ENCODE measurements at places on chromosomes 7 and 10.

GRCh38 chr7:37336259-37336658 is 112.4 kb downstream of the ELMO1 start:
- DNase-seq: no peak

- no peak for DNase-seq
Observed at GRCh38 chr10:79270466-79271246, 76.6 kb upstream of the PPIF start.

- no peak for DNase-seq
Observed at GRCh38 chr7:80977751-80978150, 58.9 kb upstream of the SEMA3C start.

DNA sequence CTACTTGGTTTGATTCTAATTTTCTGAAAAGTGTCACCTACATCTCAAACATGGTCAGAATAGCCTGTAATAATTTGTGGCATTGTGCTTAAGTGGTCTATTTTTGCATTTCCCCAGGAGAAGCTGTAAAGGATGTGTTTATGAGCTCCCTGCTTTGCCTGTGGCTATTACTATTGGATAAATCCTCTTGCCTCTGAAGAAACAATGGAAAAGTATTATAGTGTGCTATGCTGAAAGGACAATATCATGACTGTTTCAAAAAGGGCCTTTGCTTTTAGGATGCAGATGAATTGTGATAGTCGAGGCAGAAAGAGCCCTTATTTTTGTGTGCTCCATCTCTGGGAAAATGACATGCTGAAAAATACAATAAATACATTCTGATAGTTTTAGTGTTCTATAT is 94.1 kb upstream of the ARMC3 start:
- DNase-seq: no peak

DNA sequence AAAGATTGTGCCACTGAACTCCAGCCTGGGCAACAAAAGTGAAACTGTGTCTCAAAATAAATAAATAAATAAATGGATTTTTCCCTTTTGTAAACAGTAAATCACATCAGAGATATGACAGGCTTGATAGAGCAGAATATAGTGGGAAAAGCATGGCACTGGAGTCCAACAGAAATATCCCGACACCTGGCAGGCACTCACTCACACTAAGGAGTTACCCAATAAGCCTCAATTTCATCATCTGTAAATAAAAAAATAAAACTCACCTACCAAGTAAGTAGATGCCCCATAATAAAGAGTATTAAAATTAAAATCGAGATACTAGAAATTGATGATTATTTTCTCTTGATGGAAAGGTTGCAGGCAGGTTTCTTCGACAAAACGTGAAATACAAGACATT is 1.7 kb downstream of the ATE1 start:
- DNase-seq: no peak

DNA sequence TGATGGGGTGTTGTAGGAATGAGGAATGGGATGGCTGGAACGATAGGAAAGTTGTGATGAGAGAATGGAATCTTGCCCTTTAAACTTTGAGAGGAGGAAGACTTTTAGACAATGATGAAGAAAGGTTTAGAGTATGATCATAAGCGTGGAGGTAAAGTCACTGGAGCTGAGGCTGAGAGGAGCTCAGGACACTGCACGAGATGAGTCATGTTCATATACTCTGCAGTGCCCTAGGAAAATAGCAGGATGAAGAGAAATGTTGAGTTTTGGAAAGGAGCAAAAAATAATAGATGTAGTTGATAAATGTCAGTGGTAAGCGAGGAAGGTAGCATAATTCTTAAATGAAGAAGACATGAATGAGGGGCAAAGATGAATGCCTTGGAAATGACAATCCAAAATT is 28.3 kb upstream of the CUL1 start:
- no peak for DNase-seq

- no peak for DNase-seq
Observed at GRCh38 chr7:151416941-151417315, 7.1 kb upstream of the WDR86 start.

DNA sequence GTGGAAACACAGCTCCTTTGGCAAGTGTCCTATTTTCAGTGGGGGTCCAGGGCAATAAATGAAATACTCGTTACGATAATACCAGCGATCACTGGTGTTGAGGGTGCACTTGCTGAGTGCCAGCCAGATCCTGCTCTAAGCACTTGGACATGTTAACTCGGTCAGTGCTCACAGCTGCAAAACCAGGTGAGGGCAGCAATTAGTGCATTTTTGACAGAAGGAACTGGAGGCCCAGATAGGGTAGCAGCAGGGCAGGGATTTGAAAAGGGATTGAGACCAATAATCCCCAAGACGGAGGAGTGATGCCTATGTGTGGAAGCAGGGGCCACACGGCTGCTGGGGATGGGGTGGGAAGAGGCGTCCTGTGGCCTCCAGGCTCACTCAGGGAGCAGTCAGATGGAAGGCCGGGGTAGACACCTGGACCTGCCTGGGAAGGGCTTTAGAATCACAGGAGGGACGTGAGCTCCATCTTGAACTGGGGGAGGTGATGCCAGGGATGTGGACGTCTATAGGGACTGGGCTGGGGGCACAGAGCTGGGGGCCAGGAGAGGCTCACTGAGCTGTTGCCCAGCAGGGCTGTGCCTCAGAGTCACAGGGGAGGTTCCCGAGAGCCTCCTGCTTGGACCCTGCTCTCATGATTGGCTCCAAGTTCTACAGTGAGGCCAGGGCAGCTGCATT is 14.3 kb downstream of the PTPRE start:
- DNase-seq: no peak

DNA sequence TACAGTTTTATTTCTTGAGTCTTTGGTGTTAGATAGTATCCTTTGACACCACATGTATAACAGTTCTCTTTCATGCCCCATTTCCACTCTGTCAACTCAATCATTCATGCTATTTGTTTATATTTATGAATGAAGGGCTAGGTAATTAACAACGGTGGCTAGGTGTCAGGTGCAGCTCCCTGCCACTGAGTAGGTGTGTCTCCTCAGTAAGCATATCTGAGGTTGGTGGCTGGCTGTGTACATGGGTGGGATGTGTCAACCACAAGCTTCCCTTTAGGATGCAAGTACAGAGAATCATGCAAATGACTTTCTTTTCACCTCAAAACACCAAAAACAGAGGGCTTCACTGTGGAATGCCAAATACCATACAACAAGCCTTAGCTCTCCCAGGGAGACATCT is 83.4 kb downstream of the ZNF365 start:
- no peak for DNase-seq

DNA sequence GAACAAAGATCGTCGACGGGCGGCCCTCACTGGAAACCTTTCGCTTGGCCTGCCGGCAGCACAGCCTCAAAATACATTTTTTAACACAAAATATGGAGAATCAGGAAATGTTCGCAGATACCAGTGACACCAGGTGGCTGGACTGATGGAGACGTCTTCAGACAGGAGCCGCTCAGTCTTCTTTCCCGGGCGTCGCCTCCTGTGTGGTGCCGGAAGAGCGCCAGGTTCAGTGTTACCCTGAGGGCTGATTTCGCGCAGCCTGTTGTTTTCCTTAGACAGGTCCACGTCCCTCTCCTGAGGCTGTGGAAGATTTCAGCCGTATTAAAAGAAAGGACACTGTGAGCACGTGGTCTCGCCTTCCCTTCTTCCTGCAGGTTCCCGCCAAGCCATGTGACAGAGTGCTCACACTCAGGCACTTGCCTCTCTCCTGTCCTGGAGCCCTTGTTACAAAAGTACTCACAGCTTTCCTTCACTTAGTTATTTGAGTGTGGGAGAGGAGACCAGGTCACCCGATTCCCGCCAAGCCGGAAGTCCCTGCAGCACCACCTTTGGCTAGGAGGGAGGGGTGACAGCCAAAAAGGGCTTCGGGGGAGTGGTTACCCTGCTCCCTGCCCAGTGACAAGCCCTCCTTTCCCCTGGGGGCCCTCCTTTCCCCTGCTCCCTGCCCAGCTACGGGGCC is 21.7 kb upstream of the PWWP2B start:
- no peak for DNase-seq

DNA sequence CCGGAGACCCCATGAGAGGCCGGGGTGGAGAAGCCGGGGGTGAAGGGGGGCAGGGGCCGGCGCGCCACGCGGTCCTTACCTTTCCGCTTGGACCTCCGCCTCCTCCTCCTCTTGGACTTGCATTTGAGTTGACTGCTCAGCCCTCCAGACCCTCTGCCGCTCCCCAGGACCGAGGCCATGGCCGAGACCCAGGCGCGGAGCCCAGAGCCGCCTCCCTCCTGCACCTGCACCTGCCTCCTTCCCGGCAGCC is 428 bp downstream of the ADARB2 start:
- DNase-seq: no peak

DNA sequence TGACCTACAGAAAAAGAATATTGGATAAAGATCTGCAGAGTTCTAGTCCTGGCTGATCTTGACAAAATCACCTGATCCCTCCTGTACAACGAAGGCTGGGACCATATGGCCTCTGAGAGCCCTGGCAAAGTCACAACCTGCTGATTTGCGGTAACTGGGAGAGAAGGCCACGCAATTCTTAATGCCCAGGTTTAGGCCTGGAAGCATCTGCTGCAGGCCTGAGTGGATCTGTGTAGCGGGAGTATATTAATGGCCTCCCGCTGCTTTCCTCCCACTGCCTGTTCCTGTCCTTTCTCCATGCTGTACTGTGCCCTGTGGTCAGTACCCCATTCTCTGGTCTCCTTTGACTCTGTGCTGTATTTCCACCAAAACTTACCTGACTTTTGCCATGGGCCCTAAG is 24.2 kb downstream of the AKR1B1 start:
- no peak for DNase-seq

- DNase-seq: no peak
Observed at GRCh38 chr7:69710768-69711438, 112.6 kb downstream of the AUTS2 start.

DNA sequence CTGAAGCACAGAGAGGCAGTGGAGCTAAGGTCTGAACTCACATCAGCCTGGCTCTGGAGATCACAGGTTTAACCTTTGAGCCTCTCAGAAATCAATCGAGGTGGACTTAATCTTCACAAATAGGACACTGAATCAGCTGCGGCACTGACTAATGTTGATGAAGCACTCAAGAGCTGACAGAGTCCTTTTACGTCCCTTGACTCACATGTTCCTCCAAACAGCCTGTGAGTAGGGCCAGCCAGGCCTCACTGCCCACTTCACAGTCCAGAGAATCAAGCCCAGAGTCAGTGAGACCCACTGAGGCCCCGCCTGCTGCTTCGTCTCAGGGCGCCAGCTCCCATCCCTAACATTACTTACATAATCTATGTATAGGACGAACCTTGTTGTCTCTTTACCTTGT is 63.1 kb downstream of the TNS3 start:
- DNase-seq: no peak

GRCh38 chr10:71274901-71275796 is 43.9 kb upstream of the SLC29A3 start:
- no peak for DNase-seq

DNA sequence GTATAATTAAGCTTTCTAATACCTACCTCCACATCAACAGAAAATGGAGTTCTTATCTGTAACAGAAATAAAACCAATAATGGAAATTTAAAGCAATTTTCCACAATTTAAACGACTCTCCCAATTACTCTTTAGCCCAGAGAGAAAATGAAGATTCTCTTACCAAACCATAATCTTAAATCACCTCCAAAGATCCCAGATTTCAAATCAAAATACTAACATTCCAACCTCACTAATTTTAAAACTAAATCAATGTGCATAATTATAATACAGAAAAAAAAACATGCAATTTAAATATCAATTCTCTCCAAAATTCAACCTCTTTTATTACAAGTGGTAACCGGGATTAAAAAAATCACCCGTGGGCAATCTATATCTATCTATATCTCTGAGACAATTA is 1.5 kb downstream of the HERC4 start:
- no peak for DNase-seq

DNA sequence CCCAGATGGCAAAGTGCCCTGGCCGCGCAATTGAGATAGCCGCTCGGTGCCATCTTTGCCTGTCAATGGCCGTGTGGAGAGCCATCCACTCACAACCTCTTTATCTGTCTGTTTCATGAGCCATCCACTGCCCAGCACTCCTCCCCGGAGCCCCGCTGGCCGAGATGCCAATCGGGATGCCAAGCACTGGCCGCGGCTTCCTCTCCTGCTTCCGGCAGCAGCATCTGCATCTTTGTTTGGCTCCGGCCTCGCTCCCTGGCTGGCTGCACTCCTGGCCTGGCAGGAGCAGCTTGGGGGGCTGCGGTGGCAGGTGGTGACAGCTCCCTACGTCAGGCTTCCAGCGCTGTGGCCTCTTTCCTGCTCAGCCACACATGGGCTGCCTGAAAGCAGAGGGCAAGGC is 231.7 kb downstream of the USP6NL start:
- DNase-seq: no peak

DNA sequence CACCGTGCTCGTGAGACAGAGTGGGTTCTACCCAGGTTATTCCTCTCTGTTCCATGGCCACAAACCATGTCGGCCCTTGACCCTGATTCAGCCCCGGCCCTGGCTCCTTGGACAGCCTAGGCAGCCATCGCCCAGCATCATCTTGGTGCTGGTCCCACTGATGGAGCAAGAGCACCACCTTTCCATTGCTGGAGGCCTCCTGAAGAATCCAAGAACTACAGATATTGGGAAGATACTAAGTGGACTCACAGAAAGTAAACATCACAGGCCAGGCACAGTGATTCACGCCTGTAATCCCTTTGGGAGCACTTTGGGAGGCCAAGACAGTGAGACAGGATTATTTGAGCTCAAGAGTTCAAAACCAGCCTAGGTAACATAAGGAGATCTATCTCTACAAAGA is 125.1 kb downstream of the NT5C2 start:
- no peak for DNase-seq

DNA sequence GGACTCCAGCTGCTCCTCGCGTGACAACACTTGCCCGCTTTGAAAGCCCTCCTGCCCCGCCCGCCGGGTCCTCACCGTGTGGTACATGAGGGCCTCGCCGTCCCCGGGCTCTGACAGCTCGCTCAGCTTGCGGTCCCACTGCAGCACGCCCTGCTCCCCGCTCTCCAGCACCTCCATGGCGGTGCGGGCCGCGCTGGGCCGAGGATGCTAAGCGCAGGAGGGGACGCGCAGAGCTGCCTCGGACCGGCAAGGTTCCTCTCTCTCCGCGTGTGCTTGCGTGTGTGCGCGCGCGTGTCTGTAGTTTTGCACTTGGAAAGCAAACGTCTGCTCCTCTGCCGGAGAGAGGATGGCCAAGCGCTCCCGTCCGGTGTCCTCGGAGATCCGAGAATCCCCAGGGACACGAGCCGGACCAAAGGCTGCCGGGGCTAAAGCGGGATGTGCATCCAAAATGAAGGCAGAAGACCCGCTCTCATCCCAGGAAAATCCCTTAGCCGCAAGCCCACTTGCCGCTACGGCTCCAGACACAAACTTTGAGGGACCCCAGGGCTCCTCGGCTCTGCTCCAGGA is at the start of gene CREB3L2:
CREB3L2 (minus strand) TSS at position 558 of the 567 bp plus-strand sequence; CDS start at position 177, 381 bp downstream.
- DNase-seq: peak; percentile 48

DNA sequence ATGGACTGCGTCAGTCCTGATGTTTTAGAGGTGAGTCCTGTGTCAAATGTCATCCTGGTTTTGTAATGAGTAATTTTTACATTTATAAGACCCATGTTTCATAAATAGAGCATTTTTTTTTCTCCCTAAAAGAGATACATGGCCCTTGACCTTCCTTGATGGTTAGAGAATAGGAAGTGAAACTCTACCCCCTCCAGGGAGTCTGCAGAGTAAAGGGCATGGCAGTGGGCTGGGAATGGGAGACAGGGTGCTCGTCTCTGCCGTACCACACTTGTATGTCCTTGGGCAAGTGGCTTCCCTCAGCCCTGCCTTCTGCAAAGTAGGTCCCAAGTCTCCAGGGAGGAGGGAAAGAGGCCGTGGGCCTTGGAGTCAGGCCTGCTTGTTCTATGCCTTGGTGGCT is 63.9 kb downstream of the WDFY4 start:
- no peak for DNase-seq

Data from NCI-H446 (cell line).